ENCODE measurements at places on chromosomes 7 and 10. TPM values are rescaled to one million over a fixed set of nuclear protein-coding genes. Genes with fewer than 3 reads are reported as not detected.

DNA sequence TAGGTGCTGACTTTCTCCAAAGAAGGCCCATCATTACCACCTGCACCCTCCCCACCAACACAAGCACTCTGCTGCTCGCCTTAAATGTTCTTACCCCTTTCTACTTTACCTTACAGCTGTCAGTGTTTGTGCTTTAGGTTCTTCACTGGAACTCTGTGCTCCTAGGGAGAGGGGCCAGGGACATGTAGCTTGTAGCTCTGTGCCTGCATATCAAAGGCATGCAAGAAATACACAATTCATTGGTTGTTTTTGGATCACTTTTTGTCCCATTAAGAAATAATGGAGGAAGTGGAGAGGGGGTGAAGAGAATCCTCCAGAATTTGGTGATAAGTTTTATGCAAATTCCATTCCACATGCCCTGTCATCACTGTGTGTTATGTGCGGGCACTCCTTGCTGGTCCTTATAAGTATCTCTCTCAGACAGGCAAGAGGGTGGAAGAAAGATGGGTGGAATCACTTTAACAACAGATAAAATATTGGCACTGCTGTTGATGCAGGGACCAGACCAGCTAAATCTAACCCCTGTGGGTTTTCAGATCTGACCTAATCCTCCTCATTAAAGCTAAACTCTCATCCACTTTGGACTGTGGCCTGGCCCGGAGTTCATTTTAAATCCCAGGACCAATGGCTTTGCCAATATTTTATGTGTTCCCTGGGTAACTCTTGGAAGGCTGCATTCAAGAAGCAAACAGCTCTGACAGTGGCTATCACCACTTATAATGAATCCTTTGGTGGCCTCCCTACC is 375.8 kb upstream of the NFE2L3 start:
- H3K27me3 ChIP-seq: no peaks in the 10 kb centered on the region
- no peaks in the 10 kb centered on the region for H3K36me3 ChIP-seq
- no peaks in the 10 kb centered on the region for H3K4me1 ChIP-seq
- no peak overlapping the region for H3K4me3 ChIP-seq
- no peak overlapping the region for H3K27ac ChIP-seq

GRCh38 chr7:50868426-50869100 is 85.9 kb upstream of the GRB10 start:
- no peaks in the 10 kb centered on the region for H3K36me3 ChIP-seq
- no peak for DNase-seq
- H3K4me3 ChIP-seq: no peak overlapping the region

The CTAGE6 gene
- total RNA-seq: 0.78 TPM

DNA sequence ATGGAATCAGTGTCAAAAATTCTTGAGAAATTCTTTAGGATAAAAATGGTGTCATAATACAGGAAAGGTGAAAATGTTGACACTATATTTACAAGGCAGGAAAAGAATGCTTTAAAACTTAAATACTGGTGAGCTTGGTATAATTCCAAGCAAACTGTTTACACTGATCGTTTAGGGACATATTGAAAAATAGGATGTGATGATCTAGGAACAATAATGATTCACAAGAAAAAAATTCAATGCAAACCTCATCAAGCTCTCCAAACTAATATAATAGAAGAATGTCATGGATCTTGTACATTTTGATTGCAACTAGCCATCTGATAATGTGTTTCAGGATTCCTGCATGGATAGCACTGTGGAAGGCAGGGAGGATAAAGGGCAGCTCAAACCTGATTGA is 98.4 kb downstream of the CHRM2 start:
- no peak for DNase-seq
- no peaks in the 10 kb centered on the region for H3K4me1 ChIP-seq
- no peak overlapping the region for H3K4me3 ChIP-seq
- no peak overlapping the region for H3K27ac ChIP-seq
- H3K27me3 ChIP-seq: no peaks in the 10 kb centered on the region
- H3K36me3 ChIP-seq: no peaks in the 10 kb centered on the region

DNA sequence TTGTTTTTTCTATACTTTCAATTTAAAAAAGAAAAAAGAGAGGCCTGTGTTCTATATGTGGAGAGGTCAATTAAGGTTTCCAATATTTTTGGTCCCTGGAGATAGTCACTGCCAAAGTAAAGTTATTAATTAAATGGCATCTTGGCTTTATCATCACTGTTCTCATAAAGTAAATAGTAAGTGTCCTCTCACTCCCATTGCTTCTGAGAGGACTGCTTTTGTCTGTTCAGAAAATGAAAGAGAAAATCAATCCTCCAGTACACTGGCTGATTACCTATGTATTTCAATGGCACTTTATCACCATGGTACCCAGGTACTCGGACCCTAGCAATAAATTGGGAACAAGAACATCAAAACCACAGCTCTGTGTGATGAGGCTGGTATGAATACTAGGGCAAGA is 94.0 kb downstream of the RNLS start:
- DNase-seq: no peak
- H3K4me1 ChIP-seq: peaks cover 11% of the 10 kb centered on the region
- no peak overlapping the region for H3K27ac ChIP-seq
- H3K27me3 ChIP-seq: peaks cover 1% of the 10 kb centered on the region

- no peaks in the 10 kb centered on the region for H3K4me1 ChIP-seq
- no peak overlapping the region for H3K4me3 ChIP-seq
- no peaks in the 10 kb centered on the region for H3K27me3 ChIP-seq
- H3K27ac ChIP-seq: no peak overlapping the region
- no peaks in the 10 kb centered on the region for H3K36me3 ChIP-seq
Observed at GRCh38 chr7:41331194-41331593, 371.7 kb downstream of the INHBA start.
